ENCODE measurements at places on chromosomes 13 and 19.

- DNase-seq, result no peak
Observed at GRCh38 chr19:48466561-48467325, 2.4 kb upstream of the CYTH2 start.

- DNase-seq, result peak; percentile 69
Observed at GRCh38 chr19:1907563-1908363, 2.6 kb downstream of the ADAT3 start.

GRCh38 chr13:30429235-30429634 is 6.9 kb downstream of the UBE2L5 start:
- DNase-seq, result no peak

DNA sequence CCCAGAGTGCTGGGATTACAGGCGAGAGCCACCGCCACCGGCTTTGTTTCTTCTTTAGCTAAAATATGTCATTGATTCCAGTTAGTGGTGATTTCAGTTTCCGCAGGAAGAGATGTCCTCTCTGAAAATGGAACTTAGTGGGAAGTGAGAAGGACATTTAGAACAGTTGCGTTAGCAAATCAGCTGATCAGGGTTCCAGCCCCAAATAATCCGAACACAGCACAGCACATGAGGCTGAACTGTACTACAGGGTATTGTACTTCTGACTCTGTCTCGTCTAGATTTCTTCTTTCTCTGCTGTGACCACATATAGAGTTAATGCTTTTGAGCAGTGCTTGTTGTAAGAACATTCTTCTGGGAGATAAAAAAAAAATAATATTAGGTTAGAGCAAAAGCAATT is 314.4 kb downstream of the MYO16 start:
- no peak for DNase-seq

- DNase-seq, result no peak
Observed at GRCh38 chr19:43569657-43570056, 5.7 kb downstream of the XRCC1 start.

DNA sequence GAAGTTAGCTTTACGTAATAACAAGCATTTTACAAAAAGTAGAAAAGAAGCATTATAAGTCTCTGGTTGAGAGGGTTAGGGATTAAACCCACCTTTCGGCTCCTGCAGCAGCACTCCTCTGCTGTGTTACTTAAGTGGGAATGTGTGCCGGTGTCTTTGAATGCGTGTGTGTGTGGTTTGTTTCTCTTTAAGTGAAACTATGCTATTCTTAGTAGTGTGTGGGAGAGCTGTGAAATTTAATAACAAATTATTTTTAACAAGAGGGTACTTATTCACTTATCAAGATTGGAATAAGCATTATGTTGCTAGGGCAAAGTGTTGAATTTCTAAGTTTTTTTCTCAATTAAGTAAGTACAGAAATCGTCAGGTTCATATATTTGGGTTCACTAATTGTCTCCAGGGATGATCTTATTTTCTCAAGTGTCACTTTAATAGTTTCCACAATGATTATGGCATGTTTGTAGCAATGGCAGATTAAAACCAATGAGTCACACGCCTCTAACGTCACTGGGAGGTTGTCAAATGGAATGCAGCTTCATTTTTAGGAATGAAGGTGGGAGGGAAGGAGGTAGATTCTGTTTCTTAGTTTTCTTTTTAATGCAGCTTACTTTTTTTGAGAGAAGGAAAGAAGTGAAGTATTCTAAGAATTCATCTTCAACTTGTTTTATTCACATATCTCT is 151.3 kb downstream of the LMO7 start:
- no peak for DNase-seq

GRCh38 chr13:74162135-74162534 is 27.9 kb upstream of the KLF12 start:
- DNase-seq, result no peak

GRCh38 chr13:104984296-104984818 is 1551.1 kb downstream of the EFNB2 start:
- DNase-seq, result peak; percentile 39

GRCh38 chr13:40330950-40331349 is 335.5 kb downstream of the FOXO1 start:
- DNase-seq, result no peak

GRCh38 chr19:55486971-55487923 is 989 bp upstream of the SSC5D start:
- DNase-seq, result peak; percentile 90

DNA sequence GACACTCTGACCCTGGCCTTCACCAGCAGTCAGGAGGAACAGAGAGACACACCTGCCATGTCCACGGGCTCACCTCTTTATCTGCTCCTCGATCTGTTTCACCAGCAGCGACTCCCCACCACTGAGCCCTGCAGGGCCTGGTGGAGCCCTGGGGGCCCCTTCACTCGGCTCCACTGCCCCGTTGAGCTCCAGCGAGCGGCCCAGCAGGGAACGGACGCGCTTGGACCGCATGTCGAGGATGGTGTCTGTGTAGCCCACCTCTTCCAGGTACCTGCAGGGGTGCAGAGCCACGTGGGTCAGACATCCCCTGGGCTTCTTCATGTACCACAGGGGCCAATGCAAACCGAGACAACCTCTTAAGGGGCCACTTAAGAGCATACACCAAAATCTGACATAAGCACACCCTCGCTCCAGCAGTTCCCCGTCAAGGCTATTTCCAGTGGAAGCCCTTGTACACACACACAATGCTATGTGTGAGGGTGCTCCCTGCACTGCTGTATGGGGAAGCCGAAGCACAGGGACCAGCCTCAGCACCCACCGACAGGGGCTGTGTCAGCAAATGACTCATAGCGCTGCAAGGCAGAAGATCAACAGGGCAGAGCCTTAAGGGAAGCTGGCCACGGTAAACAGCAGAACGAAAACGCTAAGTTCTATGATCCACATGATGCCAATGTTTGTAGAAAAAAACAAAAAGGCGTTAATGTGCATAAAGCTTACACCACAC is 12.7 kb upstream of the FKRP start:
- no peak for DNase-seq

GRCh38 chr13:94548382-94548781 is 47.6 kb downstream of the TGDS start:
- no peak for DNase-seq

DNA sequence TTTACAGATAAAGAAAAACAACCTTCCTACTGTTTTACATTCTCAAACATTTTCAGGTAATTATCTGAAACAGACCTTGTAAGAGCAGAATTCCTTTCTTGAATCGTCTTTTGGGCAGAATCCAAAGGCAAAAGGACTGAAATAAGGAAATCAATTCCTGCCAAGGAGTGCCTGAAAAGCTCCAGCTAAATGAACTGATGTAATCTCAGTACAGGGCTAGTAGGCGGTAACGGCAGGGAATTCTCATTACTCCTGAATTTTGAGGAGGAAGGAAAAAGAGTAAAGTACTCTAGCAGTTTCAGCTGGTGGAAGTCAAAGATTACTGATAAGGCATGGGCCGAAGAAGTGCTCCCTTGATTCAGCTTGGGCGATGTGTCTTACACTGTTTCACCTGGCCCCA is 168.4 kb downstream of the PCDH9 start:
- DNase-seq, result peak; percentile 27

GRCh38 chr13:30504081-30504480 is 38.3 kb upstream of the HMGB1 start:
- no peak for DNase-seq

DNA sequence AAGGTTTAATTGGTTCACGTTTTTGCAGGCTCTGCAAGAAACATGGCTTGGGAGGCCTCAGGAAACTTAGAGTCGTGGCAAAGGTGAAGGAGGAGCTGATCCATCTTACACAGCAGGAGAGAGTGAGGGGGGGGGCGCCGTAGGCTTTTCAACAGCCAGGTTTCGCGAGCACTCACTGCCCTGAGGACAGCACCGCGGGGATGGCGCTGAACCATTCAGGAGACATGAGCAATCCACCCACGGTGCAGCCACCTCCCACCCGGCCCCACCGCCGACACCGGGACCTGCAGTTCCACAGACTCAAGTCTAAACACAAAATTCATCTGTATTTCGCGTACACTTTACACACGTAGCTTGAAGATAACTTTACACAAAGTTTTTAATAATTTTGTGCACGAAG is 73.6 kb downstream of the KDM4B start:
- DNase-seq, result no peak

DNA sequence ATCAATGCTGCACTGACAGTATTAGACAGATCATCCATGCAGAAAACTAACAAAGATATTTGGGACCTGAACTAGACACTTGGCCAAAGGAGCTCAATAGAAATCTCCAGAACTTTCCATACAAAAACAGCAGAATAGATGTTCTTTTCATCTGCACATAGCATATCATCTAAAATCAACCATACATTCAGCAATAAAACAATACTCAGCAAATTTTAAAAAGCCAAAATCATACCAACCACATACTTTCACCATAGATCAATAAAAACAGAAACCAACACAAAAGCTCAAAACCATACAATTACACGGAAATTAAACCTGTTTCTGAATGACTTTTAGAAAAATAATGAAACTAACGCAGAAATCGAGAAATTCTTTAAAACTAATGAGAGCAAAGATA is 592.6 kb downstream of the SLITRK5 start:
- no peak for DNase-seq

- DNase-seq, result no peak
Observed at GRCh38 chr13:98648141-98648540, 71.2 kb upstream of the STK24 start.

- DNase-seq, result no peak
Observed at GRCh38 chr19:15223649-15224361, 8.4 kb downstream of the EPHX3 start.

GRCh38 chr19:10399878-10400277 is 3.5 kb downstream of the CDC37 start:
- no peak for DNase-seq

GRCh38 chr13:33015791-33016323 is 366 bp upstream of the KL start:
- DNase-seq, result peak; percentile 29

DNA sequence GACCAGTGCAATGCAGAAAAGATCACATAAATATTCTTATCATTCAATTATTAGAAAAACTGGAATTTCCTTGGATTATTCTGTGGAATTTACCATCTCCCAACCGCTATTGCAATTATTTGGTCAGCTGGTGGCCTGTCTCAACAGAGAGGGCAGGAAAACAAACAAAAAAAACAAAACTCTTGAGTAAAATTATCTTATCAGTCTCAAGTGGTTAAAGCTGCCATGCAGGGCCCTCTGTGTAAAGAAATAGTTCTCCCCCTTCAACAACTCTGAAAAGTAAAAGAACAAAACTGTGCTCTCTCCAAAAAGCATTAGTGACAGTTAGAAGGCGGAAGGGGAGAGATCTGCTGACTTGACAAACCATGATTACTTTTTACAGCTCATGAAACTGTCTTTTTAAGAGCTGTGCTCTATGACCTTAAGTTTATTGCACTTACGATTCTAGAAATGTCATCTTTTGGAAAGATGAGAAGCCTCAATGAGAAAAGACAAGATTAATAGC is 152.3 kb downstream of the DLEU7 start:
- DNase-seq, result no peak

- no peak for DNase-seq
Observed at GRCh38 chr13:39062004-39062403, 23.7 kb downstream of the NHLRC3 start.

DNA sequence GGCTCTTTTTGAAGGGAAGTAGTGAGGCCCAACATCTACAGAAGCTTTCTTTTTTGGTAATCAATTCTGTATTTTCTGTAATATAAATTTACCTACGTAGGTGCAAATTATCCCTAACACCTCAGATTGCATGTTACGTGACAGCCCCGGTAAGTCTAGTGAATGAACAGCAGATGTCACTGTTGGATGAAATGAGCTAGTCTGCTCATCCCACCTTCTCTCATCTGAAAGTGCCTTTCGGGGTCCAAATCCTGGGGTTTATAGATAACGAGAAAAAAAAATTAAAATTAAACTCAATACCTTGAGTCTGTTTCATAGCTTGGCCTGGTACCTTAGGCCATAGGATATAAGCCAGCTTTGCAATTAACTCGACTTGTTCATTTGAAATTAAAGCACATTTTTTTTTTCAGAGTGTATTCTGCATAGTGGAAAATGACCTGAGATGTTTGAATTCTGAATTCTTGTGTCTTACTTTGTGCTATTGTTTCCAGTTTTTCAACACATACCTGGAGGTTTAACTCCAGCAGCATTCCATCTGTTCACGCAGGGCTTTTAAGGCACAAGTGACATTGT is 548.2 kb downstream of the GPC5 start:
- no peak for DNase-seq

DNA sequence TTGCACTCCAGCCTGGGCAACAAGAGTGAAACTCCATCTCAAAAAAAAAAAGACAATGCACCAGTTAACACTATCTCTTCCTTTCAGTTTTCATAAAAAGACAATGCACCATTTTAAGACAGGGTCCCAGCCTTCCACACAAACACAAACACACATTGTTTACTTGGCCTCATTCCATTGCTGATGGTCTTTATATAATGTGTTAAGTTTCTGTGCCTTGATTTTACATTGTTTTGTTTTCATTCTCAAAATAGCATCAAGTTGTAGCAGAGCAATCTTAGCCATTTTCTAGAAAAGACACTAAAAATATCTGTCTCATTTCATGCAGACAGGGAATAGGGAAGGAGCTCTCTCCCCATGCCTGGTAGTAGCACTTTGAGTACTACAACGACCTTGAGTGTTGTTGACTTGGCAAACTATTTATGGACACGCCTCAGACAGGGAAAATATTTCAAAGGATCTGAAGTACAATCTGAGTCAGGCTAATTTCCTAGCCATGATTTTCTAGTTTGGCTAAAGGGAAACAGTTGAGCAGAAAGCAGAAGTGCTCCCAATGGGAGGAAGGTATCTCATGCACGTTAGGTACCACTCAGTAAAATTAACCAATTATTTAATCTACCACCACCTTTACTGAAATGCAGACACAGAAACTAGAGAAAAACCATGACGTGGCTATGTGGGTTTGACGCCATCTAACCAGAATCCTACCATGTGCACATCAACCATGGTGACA is 120.6 kb downstream of the ABCC4 start:
- DNase-seq, result no peak
